ENCODE measurements at places on chromosomes 1 and 21.

DNA sequence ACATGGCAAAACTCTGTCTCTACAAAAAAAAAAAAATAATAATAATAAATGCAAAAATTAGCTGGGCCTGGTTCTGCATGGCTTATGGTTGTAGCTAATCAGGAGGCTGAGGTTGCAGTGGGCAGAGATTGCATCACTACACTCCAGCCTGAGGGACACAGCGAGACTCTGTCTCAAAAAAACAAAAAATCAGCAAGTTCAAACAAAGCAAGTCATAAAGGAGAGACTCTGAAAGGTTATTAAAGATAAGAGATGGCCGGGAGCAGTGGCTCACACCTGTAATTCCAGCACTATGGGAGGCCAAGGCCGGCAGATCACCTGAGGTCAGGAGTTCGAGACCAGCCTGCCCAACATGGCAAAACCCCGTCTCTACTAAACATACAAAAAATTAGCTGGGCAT, 28.8 kb downstream of the COP1 start:
- H3K4me1 ChIP-seq: no peaks in the 10 kb centered on the region
- no peak overlapping the region for H3K27ac ChIP-seq
- H3K27me3 ChIP-seq: no peaks in the 10 kb centered on the region
- H3K36me3 ChIP-seq: no peaks in the 10 kb centered on the region

DNA sequence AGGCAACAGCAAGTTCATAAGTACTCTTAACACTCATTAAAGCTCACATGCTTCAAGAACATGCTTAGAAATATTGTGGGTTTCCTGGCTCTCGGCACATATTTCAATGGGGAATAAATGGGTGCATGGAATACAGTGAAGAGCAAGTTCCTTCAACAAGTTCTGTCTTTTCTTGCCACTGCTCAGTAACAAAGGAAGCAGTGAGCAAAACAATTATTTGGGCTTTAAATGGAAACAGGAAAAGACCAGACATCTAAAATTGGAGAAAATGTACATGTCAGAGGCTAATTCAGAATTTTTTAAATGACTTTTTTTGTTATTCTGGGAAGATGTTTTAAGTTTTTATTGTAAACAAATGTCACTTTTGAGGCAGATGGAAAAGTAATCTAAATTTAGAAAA, 478.7 kb downstream of the SETD4 start:
- no peaks in the 10 kb centered on the region for H3K36me3 ChIP-seq
- H3K27me3 ChIP-seq: no peaks in the 10 kb centered on the region
- no peak overlapping the region for H3K27ac ChIP-seq
- H3K4me1 ChIP-seq: peaks cover 13% of the 10 kb centered on the region
- DNase-seq: no peak

DNA sequence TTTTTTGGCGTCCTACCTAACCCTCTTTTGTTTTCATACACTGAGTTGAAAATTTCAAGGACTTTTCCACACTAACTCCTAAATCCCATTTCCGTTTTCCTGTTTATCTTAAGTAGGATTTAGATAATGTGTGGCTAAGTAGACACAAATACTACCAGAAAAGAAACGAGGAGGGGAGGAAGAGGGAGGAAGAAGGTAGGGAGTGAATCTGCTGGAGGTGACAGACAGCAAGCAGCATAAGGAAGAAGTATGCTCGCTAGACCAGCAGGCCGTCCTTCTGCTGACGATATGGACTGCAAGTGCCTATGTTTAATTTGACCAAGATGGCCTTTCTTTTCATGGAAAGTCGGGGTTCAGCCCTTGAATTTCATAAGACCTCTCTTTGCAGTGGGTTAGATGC, 256.9 kb upstream of the RAB4A start:
- H3K36me3 ChIP-seq: no peaks in the 10 kb centered on the region
- no peaks in the 10 kb centered on the region for H3K4me1 ChIP-seq
- DNase-seq: no peak
- no peak overlapping the region for H3K27ac ChIP-seq

GRCh38 chr1:196877964-196878363, 9.9 kb upstream of the CFHR4 start:
- peak overlapping the region; percentile 33 for H3K4me3 ChIP-seq
- H3K27ac ChIP-seq: no peak overlapping the region
- H3K4me1 ChIP-seq: no peaks in the 10 kb centered on the region
- peak; percentile 1 for DNase-seq
- H3K36me3 ChIP-seq: no peaks in the 10 kb centered on the region
- no peaks in the 10 kb centered on the region for H3K27me3 ChIP-seq

- H3K27ac ChIP-seq: peak within 1 kb of the TSS; percentile 84
- peaks cover 26% of the 10 kb centered on the region for H3K4me1 ChIP-seq
- peaks cover 5% of the 10 kb centered on the region for H3K27me3 ChIP-seq
- peak; percentile 70 for DNase-seq
Observed at GRCh38 chr1:27392096-27392777, at the start of gene GPR3. Gene GPR3 (plus strand): TSS chr1:27392622. CDS start chr1:27393799, 1,177 bp downstream.
